ENCODE measurements at places on chromosomes 5 and 9. TPM values are rescaled to one million over a fixed set of nuclear protein-coding genes. Genes with fewer than 3 reads are reported as not detected.

ANKRD31 gene
- 0.13 TPM for polyA plus RNA-seq

KIF20A gene
- 17.3 TPM for polyA plus RNA-seq

FBP2 gene
- polyA plus RNA-seq, result 91.5 TPM

TUT7 gene
- polyA plus RNA-seq, result 14.5 TPM

DMRT3 gene
- polyA plus RNA-seq, result 0.38 TPM

TAF1L gene
- polyA plus RNA-seq, result 0.03 TPM

RRAGA gene
- polyA plus RNA-seq, result 80.9 TPM

PAPPA gene
- 0.49 TPM for polyA plus RNA-seq

STKLD1 gene
- 2.2 TPM for polyA plus RNA-seq

ACTBL2 gene
- not detected for polyA plus RNA-seq

LRRC19 gene
- 0.11 TPM for polyA plus RNA-seq

PCSK5 gene
- polyA plus RNA-seq, result 11.8 TPM

TMEM171 gene
- polyA plus RNA-seq, result 0.58 TPM

OR1L4 gene
- polyA plus RNA-seq, result not detected

SPINK13 gene
- 0.33 TPM for polyA plus RNA-seq

ADCY2 gene
- 51.8 TPM for polyA plus RNA-seq

IFNB1 gene
- polyA plus RNA-seq, result not detected

MSANTD3 gene
- polyA plus RNA-seq, result 14.3 TPM

PCDHGA3 gene
- polyA plus RNA-seq, result 1.1 TPM
